Stimulated activated CD8-positive, alpha-beta memory T cell treated with anti-CD3 and anti-CD28 coated beads, Interleukin-15, amount 100 ng/mL, for 48 hours (primary cell): ENCODE measurements at places on chromosomes 5 and 9.

GRCh38 chr9:131714161-131714646, 25.7 kb downstream of the RAPGEF1 start:
- no peak for DNase-seq

DNA sequence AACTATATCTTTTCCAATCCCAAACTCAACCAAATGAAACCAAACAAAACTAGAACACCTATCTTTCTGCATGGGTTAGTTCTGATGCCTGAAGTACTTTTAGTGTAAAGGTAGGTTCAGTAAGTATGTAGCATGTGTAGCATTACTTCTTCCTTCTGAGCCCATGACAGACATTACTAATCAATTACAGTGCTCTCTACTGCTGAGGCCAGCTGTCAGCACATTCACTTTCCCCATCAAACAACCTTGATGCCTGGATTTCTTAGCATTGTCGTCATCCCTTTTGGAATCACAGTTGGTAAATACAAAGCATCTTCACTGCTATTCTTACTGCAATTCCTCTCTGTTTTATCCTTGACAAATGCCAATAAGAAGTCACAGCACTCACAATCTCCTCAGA, 103.2 kb downstream of the PTTG1 start:
- no peak for DNase-seq

GRCh38 chr9:132787748-132788159, 90.3 kb downstream of the AK8 start:
- no peak for DNase-seq

DNA sequence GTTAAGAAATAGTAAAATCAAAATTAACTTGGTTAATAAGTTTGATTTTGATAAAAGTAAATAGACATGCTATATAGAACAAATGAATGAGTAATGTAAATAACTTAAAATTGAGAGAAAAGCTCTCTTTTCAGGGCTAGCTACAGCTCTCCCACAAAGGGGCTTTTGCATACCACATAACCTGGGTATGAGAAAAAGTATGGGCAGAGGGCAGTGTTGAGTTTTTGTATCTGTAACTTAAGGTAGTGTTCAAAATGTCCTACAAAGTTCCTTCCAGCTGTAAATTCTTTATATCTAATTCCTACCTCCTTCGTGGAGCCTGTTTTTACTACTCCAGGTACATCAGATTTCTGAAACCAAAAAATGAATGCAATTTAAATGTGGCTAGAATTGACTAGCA, 18.9 kb upstream of the TTC33 start:
- DNase-seq, result no peak

- DNase-seq, result peak; percentile 26
Observed at GRCh38 chr5:174793684-174794328, 69.4 kb downstream of the MSX2 start.

- DNase-seq, result no peak
Observed at GRCh38 chr5:143682246-143682905, 129.6 kb upstream of the HMHB1 start.

GRCh38 chr5:170314541-170315095, 17.0 kb upstream of the LCP2 start:
- no peak for DNase-seq

GRCh38 chr5:166436872-166437271, 1854.6 kb upstream of the WWC1 start:
- DNase-seq, result no peak

- no peak for DNase-seq
Observed at GRCh38 chr5:152529440-152529839, 124.4 kb upstream of the NMUR2 start.
